Hepatocyte (in vitro differentiated cells): ENCODE measurements at places on chromosomes 11 and 22.

DNA sequence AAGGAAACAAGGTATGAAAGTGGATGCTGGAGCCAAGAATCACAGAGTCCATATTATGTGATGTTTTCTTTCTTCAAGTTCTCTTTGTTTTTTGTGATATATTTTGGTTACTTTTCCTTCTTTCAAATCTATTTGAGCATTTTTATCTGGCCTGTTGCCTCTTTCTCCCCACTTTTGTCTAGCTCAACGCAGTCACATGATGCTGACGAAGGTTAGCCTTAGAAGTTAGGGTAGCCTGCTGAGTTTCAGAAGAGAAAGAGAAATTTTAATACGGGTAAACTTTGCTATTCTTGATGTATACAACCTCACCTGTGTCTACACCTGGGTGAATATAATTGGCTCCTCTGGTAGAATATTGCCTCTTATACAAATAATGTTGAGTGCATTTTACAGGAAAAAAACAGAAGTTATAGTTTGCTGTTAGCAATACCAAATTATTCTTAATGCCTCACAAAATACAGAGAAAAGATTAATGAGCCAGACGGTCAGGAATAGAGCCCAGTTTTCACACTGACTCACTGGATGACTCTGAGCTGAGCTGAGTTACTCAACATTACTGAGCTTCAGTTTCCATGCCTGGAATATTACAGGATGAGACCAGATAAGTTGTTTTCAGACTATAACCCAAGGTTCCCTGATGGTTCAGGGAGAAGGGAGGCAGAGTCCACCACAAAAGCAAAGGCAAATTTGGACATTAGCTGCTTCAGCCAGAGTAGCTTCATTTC, 161.6 kb upstream of the BDNF start:
- peak; percentile 52 for DNase-seq

GRCh38 chr11:28702450-28702790, 594.2 kb downstream of the METTL15 start:
- no peak for DNase-seq

DNA sequence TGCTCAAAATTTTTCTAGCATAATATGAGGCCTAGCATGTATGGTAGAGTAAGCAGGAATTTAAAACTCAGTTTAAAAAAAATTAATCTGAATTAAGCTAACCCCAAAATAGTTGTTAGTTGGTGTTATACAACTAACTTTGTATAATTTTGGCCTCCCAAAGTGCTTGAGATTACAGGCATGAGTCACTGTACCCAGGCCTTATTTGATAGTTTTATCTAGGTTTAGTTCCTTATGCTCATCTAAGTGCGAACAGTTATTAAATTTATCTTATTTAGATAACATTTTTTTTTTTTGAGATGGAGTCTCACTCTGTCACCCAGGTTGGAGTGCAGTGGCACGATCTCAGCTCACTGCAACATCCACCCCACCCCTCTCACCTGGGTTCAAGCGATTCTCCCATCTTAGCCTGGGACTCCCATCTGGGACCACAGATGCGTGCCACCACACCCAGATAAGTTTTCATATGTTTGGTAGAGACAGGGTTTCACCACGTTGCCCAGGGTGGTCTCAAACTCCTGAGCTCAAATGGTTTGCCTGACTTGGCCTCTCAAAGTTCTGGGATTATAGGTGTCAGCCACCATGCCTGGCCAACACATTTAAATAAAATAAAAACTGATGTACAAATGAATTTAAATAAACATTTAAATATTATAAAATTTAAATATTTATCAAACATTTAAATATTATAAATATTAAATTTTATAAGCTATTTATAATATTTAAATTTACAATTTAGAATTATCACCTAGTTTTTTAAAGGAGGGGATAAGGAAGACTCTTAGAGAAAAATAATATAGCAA, 7.5 kb downstream of the IL18 start:
- DNase-seq, result no peak

GRCh38 chr11:15967166-15967565, 389.2 kb downstream of the SOX6 start:
- peak; percentile 58 for DNase-seq

GRCh38 chr22:22226448-22227187, 18.0 kb upstream of the VPREB1 start:
- no peak for DNase-seq

DNA sequence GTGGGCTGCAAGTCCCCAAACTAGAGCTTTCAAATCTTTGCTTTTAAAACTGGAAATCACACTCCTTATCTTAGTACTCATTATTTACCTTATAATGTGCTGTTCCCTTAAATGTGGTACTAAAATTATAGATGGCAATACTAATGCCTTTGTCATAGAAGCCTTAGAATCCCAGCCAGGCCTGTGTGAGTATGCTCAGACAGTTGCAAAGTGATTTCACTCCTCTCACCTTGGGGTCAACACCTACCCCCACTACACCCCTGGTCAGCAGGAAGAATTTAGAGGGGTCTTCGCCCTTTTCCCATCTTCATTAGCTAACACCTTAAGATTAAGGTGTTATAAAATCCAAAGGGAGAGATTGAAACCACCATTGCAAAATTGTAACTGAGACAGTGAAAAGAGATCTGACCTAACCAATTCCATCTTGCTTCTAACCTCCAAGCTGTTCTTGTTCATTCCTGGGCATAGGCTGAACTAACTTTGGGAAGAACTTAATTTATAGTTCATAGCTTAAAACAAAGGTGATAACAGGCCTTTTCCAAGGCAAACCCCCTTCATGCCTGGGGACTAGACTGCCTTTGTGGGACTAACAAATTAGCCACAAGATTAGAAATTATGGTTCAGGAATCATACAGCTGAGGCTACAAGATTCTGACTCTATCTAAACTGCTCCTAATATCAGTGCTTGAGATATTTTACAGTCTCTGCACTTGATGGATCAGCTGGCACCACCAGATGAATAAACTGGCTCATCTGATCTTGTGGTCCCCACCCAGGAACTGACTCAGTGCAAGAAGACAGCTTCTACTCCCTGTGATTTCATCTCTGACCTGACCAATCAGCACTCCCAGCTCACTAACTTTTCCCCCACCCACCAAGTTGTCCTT, 10.4 kb upstream of the MRPL17 start:
- DNase-seq, result no peak

DNA sequence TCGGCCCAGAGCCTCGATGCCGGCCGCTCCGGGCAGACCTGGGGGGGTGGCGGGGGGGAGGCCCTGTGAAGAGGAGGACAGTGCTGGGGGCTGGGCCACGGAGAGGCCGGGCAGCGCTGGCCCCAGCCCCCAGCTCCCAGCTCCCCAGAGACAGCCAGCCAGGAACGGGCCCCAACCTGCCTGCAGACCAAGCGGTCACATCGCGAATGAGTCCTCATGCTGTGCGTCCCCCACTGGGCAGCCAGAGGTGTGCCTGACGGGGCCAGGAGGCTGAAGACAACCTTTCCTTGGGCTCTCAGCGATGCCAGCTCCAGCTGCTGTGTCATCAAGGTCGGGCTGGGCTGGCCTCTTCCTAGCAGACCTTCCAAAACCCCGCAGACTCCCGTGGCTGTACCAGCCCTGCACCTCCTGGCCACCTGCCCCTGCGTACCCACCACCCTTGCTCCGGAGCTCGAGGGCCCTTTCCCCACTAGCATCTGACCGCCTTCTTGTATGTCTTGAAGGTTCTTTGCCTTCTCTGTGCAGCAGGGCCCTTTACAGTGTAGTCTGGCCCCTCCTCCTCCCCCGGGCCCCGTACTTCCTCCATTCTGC, 88.4 kb downstream of the CDKN1C start:
- DNase-seq, result no peak

- no peak for DNase-seq
Measured at GRCh38 chr22:26740253-26740652, 82.9 kb downstream of the MIAT start.

- DNase-seq, result peak; percentile 51
Measured at GRCh38 chr11:119370486-119371046, 10.9 kb downstream of the USP2 start.

DNA sequence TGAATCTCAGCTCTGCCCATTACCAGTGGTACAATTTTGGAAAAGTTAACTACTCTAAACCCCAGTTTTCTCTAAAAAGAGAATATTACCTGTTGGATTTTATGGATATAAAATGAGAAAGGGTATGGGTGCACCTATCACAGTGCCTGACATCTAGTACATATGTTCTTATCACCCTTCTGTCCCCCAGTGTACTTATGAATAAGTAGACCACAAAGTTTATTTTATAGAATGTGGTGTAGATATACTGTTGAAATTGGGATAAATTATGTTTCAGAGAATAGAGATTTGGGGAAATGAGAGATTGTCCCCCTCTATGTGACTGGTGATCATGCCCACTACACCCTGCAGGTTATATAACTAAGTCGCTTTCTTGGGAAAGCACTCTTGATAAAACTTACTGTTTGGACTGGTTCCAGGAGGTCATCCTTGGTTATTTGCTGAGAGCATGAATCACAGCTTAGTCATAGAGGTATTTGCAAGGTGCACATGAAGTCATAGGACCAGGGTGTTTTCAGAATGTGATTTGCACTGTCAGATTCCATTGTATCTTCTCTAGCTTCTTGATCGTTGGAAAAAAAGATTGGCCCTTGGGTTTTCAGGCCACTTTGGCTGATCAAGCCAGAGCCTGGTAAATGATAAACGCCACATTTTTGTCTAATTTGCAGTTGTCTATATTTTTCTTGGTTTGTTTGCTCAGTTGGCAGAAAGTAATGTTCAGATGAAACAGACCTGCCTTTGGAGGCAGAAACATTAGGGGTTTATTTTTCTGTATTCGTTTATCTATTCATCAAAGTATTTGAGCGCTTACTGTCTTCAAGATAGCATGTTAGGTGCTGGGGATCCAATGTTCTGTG, 21.3 kb downstream of the STX3 start:
- peak; percentile 88 for DNase-seq

GRCh38 chr22:43400449-43400848, 11.4 kb upstream of the MPPED1 start:
- DNase-seq, result no peak

DNA sequence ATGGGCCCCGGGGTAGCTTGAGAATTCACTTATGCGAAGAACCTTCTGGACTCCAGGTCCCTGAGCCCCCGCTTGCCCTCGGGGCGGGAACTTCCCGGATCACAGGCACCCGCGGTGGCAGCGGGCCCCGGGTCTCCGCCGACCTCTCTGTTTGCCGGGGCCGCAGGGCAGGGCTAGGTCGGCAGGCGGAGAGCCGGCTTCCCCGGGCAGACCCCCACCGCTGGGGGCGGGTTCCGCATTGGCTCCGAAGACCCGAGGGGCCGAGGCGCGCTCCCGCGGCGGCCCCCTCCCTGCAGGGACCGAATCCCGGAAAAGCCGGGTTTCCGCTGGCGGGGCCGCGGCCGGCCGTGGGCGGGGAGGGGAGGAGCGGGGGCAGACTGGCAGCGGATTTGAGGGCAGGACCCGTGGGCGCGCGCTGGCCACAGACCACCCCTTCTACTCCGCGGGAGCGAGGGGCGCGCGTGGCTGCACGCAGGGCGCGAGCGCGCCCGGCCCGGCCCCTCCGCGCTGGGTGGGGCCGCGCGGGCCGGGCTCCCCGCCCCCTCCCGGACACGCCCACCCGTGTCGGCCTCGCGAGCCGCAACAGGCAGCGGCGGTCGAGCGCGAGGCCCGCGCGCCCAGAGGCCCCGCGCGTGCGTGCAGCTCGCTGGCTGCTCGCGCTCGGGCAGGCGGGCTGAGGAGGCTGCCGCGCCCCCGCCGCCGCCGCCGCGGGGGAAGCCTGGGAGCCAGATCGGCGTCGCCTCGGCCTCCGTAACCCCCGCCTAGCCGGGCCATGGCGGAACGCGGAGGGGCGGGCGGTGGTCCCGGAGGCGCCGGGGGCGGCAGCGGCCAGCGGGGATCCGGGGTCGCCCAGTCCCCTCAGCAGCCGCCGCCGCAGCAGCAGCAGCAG, at the start of gene PACS1:
PACS1 (plus strand) TSS at position 558 of the 889 bp plus-strand sequence; CDS start at position 773, 215 bp downstream.
- DNase-seq, result peak; percentile 92

DNA sequence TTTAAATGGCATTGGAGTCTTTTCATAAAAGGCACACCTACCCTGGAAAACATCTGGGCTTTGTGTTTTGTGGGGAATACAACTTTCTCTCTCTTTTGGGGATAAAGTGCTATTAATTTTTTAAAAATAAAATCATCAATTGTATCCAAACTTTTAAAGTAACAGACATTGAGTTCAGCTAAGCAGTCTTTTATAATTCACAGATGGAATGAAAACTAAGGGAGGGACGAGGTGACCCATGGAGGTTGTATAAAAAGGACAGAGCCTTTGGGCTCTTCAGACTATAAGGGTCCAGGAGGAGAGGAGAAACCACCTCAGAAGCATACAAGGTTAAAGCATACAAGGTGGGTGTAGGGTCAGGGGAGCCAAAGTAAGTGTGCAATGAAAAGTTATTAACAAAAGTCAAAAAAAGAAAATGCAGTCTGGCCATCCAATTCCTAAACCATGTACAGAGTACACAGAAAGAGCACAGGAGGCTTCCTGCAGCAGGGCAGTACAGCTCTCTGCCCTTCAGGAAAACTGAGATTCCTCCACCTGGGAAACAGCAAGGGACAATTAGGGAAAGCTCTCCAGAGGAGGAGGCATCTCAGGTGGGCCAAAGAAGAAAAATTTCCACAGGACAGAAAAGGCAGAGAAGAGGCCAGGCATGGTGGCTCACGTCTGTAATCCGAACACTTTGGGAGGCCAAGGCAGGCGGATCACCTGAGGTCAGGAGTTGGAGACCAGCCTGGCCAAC, 10.5 kb downstream of the KLHL22 start:
- no peak for DNase-seq

- DNase-seq, result no peak
Measured at GRCh38 chr11:130487924-130488815, 39.7 kb downstream of the ADAMTS15 start.

- no peak for DNase-seq
Measured at GRCh38 chr22:36100134-36100824, 60.3 kb downstream of the APOL3 start.

- DNase-seq, result no peak
Measured at GRCh38 chr11:28582506-28582905, 474.3 kb downstream of the METTL15 start.

GRCh38 chr11:4704054-4704789, at the start of gene MMP26:
Gene MMP26, plus strand, starts transcription at chr11:4704784.
- DNase-seq, result no peak

- DNase-seq, result no peak
Measured at GRCh38 chr11:71192629-71193028, 59.7 kb downstream of the SHANK2 start.

DNA sequence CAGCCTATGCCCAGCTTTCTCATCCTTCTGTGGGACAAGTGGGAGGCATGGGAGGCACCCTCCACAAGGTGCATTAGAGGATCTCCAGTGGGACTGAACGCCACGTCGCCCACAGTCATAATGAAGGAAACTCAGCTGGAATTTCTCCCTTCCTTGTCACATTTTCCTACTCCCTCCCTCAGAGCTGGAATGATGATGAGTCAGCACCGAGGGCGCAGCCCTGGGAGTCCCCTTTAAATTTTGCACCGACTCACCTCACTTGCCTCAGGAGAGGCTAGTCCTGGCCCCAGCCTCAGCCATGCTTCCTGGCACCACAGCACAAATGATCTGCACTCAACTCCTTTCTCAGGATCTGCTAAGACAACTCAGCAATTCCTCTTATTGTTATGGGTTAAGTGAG, 34.3 kb downstream of the DBX1 start:
- DNase-seq, result no peak
